Muscle of arm (tissue), 14 donors: ENCODE measurements at places on chromosomes 7 and 10. TPM values are rescaled to one million over a fixed set of nuclear protein-coding genes. Genes with fewer than 3 reads are reported as not detected.

The CDC14C gene
- polyA plus RNA-seq = 0.25 TPM

The TAS2R41 gene
- polyA plus RNA-seq = not detected

The ENKUR gene
- polyA plus RNA-seq = 0.48 TPM

The CALHM3 gene
- polyA plus RNA-seq = not detected

The CYP26A1 gene
- polyA plus RNA-seq = not detected

The ASAH2 gene
- polyA plus RNA-seq = 0.88 TPM

GRCh38 chr10:71414359-71414758 lies 17.6 kb downstream of the CDH23 start:
- no peak for DNase-seq

DNA sequence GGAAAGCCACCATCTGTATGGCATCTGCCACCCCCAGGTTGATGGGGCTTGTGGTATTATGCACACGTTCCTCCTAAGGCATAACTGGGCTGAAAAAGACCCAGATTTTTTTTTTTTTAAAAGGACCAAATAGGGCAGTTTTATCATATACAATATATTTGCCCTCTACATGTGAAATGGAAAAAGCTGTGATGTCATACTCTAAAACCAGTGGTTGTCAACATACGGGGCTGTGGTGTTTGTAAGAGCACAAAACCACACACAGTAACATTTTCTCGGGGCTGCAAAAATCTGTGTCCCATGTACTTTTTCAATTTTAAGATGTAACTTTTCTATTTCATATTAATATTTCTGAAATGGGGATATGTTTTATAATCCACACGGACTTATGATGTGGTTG lies 34.9 kb downstream of the FAM171A1 start:
- no peak for DNase-seq

DNA sequence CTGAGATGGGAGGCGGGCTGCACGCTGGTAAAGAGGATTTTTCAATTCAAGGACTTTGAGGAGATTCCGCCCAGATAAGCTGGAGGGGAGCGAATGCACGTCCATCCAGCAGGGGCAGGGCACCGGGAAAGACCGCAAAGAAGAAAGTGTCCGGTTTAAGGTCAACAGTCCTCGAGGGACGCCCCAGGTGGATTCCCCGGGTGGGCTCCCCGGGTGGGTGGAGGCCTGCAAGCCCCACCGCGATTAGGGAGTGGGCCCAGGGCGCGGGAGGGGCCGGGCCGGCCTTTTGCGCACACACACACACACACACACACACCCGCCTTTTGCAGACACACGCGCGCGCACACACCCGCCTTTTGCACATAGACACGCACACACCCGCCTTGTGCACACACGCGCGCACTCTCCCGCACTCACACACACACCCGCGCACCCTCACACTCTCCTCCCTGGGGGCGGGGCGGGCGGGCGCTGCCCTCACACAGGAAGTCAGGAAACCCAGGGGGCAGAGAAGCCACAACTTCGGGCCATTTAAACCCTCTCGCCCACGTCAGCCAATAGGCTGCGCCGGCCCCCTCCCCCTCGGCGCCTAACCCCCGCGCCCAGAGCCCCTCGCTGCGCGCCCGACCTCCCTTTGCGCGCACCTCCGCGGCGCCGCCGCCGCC lies 615 bp downstream of the ARHGAP12 start:
- peak; percentile 58 for DNase-seq

- no peak for DNase-seq
Measured at GRCh38 chr10:88802523-88803285, at the start of gene LIPM. Gene LIPM (plus strand): TSS chr10:88802730. CDS start chr10:88802897, 167 bp downstream.

DNA sequence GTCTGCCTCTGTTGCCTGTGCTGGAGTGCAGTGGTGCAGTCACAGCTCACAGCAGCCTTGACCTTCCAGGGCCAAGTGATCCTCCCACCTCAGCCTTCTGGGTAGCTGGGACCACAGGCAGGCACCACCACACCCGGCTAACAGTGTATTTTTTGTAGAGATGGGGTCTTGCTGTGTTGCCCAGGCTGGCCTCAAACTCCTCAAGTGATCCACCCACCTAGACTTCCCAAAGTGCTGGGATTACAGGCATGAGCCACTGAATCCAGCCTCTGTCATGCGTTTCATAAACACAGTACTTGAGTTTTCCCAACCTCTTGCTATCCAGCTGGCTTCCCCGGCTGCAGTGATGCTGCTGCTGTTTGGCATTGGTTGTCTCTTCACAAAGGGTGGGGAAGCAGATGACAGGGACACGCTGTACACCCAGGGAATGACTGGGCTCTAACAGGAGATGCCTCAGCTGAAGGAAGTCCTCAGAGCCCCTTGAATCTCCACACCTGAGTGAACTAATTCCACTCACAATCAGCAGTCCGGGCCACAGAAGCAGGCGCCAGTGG lies 191.5 kb downstream of the DIP2C start:
- no peak for DNase-seq

- DNase-seq = no peak
Measured at GRCh38 chr7:140671966-140672365, 779 bp upstream of the ADCK2 start.

DNA sequence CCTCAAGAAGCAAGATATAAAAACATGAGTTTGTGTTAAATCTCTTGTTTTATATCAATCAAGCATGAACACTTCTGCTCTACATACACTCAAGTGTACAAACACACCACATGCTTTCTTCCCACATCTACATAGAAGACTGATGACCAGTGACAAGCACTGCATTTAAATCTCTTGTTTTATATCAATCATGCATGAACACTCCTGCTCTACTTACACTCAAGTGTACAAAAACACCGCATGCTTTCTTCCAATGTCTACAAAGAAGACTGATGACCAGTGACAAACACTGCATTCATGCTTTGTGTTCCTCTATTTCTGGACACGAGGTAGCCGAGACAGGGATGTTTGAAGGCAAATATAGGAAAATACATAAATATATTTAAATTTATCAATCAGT lies 642.0 kb upstream of the PFKP start:
- no peak for DNase-seq

DNA sequence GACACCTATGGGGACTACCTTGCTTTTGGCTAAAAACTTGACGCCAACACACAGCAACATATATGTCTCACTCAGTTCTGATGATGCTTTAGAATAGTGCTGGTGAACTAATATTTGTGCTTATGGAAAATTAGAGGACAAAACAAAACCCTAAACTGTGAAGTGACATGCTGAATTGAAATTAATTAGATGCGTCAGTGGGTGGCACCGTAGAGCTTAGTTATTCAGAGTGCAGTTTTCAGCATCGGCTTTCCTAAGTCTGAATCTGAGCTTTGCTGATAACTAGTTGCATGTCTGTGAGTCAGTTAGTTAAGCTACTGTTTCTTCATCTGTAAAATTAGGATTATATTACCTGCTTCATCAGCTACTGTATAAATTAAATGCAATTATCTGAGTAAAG lies 245.0 kb upstream of the SORCS1 start:
- DNase-seq = no peak

- DNase-seq = no peak
Measured at GRCh38 chr10:132471125-132471451, 66.5 kb upstream of the INPP5A start.

DNA sequence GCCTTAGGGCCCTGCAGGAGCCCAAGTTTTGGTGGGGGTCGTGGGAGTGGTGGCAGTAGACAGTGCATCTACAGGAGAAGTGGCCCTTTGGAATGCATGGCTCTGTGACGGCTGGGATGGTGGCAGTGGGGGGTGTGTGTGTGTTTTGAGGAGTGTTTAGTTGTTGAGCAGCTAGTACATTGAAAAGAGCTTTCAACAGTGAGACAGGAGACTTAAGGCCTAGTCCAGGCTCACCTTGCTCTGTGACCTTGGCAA lies 27.1 kb downstream of the ZNF775 start:
- DNase-seq = no peak
